ENCODE measurements at places on chromosomes 1 and 21. TPM values are rescaled to one million over a fixed set of nuclear protein-coding genes. Genes with fewer than 3 reads are reported as not detected.

CELA2A gene
- not detected for total RNA-seq

DNAJC28 gene
- 1.4 TPM for total RNA-seq

ZSWIM5 gene
- under 0.01 TPM for total RNA-seq

DEGS1 gene
- 123 TPM for total RNA-seq

- DNase-seq = no peak
Observed at GRCh38 chr1:162236618-162237017, 140.0 kb downstream of the SPATA46 start.

- peak; percentile 69 for DNase-seq
Observed at GRCh38 chr1:198713081-198713480, 74.2 kb downstream of the PTPRC start.

- DNase-seq = peak; percentile 97
Observed at GRCh38 chr1:157105988-157106812, 6.6 kb upstream of the ETV3L start.

DNA sequence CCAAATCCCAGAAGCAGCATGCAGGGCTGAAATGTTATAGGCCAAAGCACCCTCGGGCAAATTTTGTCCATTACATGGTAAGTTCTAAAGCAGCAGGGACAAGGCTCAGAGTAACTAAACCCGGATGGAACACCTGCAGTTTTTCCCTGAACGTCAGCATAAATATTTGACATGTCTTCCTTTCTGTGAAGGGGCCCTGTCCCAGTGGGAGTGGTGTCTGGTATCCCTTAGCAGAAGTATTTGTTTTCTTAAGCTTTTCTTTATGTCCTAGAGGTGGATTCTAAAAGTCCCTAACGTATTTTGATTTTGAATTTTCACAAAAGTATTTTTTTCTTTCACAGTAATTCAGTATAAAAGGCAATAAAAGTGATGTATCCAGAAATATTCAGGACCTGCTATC, 223.9 kb downstream of the ST6GALNAC3 start:
- no peak for DNase-seq

GRCh38 chr1:174818951-174819350, 180.8 kb upstream of the CACYBP start:
- peak; percentile 41 for DNase-seq

DNA sequence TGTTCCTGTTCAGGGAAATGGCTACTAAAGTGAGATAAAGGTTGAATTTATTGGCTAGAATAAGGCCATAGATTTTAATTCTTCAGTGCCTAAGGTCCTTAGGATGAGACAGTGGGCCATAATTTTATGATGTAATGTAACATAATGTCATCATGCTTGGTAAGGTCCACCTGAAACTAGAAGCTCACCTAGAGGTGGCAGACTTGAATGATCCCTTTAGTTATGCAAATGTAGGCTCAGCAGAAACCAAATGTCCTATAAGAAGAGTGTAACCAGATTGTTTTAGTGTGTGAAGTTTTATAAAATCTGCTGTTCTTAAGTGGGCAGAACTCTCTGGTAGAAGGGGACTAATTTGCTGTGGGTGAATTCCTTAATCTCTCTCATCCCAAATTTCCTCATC, 13.5 kb upstream of the SETDB1 start:
- DNase-seq = no peak

GRCh38 chr1:30830537-30830936, 73.0 kb upstream of the LAPTM5 start:
- no peak for DNase-seq

GRCh38 chr1:37475380-37476086, 1.2 kb downstream of the ZC3H12A start:
- DNase-seq = no peak

DNA sequence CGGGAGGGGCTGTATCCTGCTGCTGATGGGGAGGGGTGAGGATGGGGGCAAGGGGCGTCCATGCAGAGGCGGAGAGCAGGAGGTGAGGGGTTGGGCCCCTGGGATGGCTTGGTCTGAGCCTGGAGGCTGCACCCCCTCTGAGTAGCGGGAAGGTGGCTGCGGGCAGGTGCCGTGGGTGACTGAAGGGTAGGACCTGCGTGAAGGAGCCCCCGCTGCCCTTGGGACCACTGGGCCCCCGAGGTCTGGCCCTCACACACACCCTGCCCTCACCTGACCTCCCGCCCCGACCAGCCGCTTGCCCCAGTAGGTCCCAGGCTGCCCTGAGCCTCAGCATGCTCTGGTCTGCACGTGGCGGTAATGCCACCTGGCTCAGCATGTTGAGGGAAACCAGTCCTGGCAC, 12.8 kb upstream of the SKI start:
- DNase-seq = no peak

- DNase-seq = no peak
Observed at GRCh38 chr1:88239205-88239604, 444.9 kb upstream of the PKN2 start.

- DNase-seq = peak; percentile 86
Observed at GRCh38 chr1:43172527-43172972, 420 bp downstream of the CFAP57 start.

- DNase-seq = no peak
Observed at GRCh38 chr1:151831605-151832004, at the start of gene RORC. Gene RORC (minus strand): TSS chr1:151831802. CDS start chr1:151831764, 38 bp downstream.

DNA sequence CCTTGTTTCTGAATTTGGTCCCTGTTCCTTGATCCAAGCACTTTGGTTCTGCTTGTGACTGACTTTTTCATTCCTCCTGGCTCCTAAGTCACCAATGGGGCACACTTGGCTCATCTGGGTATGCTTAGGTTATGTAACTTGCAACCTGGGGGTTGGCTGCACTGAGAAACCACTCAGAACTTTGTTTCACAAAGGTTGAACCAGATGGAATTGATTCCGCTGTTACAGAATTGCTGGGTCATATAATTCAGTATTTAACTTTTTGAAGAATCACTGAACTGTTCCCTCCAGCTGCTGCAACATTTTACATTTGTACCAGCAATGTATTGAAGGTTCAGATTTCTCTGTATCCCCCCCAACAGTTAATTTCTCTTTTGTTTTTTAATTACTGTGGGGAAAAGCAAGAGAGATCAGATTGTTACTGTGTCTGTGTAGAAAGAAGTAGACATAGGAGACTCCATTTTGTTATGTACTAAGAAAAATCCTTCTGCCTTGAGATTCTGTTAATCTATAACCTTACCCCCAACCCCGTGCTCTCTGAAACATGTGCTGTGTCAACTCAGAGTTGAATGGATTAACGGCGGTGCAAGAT, 9.6 kb upstream of the NVL start:
- no peak for DNase-seq

DNA sequence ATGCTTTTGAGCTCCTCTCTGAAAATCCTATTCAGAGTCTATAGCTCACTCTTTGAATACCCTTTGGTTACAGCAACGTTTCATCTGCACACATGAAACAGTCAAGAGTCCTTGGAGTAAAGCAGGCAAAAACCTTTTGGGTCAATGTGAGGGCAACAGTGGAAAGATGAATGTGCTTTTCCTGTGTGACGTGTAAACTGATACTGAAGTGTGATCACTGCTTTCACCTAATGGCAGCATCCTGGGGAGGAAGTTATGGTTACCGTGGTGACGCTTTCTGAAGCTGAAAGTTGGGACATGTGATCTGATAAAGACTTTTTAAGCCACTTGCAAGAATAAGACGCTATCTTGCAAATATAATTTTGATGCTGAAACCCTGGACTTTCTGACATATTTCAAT, 160.0 kb downstream of the SEC16B start:
- DNase-seq = peak; percentile 2
